ENCODE measurements at places on chromosomes 3 and 15.

GRCh38 chr3:77072232-77072631 is 32.3 kb downstream of the ROBO2 start:
- DNase-seq = no peak

DNA sequence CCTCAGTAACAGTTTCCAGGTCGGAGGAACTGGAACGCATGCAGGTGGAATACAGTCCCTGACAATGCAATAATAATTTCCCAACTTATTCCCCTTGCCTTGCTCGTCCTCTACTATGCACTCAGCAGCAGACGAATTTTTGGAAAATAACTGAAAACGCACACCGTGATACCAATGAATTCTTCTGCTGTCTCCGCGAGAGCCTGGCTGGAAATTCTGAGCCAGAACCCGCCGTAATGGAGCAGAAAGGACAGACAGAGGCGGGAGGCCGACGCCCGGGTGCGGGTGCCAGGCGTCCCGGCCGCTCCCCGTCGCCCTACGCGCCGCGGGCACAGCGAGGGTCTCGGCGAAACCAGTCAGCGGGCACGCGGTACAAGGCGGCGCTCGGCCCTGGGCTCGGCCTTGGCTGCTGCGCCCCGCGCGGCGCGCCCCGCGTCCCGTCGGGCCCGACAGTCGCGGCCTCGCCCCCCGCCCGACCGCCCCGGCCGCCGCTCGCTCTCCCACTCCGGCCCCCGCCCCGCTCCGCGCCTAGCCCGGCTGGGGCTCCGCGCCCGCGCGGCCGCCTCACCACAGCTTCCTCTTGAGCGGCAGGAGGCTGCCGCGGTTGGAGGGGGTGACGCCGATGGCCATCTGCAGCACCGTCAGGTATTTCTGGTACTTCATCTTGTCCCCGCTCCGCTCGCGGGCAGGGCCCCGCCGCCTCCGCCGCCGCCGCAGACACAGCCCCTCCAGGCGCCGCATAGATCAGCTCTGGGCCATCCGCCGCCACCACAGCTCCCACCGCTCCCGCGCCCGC is 114.5 kb upstream of the GOLGA8J start:
- DNase-seq = no peak

DNA sequence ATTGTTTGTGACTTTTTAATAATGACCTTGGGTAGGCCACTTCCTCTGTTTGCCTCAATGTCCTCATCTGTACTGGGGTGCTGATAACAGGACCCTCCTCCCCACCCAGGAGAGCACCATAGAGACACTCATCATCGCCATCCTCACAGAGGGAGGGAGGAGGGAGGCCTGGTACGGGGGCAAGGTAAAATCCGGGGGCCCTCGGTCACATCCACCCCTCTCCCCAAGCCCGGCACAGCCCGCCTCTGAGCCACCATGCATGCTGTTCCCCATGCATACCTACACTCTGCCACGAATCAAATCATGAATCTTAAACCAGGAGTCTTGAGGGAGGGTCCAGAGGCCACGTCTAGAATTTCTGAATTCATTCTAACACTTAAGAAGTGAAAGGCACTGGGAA is 74.9 kb upstream of the IQSEC1 start:
- peak; percentile 41 for DNase-seq

DNA sequence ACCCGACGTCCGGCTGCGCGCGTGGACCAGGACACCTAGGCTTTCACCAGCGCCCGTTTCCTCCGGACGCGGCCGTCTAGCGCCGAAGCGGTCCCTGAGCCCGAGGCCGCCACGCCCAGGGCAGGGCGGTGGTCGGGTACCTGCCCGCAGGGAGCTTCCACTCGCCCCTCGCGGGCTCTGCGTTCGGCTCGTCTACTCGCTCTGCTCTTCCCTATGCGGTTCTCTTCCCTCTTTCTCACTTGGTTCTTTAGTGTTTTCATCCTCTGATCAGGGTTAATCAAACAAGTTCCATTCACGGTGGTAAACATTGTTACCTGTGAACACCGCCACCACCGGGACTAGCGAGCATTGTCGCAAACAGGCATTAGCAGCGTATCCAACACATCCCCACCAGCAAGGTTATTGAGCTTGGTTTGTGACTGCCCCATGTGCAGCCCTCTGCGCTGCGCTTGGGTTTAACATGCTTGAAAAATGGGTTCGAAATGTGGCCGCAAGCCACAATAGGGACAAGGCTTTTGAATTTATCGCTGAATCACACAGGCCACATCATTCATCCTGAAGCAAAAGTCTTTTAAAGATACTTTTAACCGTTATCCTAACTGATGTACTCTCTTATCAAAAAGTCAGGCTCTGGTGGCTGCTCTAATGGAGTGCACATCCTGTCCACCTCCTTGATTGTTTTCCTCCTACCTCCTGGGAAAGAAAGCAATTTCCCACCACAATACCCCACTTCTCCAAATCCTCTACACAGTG is 843 bp upstream of the CD47 start:
- DNase-seq = no peak

DNA sequence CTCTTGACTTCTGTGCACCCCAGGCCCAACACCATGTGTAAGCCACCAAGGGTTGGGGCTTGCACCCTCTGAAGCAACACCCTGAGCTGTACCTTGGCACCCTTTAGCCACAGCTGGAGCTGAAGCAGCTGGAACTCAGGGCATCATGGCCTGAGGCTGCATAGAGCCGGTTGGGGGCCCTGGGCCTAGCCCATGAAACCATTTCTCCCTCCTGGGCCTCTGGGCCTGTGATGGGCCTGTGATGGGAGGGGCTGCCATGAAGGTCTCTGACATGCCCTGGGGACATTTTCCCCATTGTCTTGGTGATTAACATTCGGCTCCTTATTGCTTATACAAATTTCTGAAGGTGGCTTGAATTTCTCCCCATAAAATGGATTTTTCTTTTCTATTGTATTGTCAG is 22.4 kb upstream of the ADAMTSL3 start:
- no peak for DNase-seq
